Stimulated activated CD4-positive, alpha-beta T cell treated with anti-CD3 and anti-CD28 coated beads, Interleukin-4, amount 100 ng/mL, for 48 hours (primary cell): ENCODE measurements at places on chromosomes 6 and 20.

DNA sequence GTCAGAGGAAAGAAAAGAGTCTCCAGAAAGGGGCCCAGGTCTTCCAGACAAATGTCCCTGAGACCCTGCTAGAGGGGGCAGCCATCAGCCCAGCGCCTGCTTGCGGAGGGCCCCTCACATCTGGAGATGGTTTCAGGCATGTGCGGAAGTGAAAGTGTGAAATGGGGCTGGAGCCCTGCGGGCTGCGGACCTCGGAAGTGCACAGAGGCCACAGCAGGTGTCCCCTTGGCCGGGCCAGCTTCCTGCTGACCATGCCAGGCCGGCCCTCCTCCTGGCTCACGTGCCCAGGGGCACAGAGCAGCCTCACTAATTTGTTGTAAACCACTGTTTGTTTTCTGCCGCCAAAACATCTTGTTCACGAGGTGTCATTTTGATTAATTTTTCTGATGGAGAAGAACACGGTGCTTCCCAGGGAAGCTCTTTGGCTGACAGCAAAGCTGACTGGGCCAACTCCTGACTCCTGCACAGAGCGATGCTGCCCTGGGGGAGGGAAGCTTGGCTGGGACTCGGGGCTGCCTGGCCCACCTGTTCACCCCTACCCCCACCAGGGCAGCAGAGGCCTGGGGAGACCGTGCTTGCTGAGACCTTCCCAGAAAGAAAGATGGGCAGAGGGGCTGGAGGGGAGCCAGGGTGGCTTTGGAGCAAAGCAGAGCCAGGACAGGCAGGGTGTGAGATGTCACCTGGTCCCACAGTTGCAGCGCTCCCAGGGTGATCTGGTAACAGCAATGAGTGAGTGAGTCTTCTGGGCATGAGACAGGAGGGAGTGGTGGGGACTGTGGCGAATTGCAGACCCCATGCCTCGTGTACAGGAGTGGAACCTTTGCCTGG, 54.2 kb downstream of the BCAS4 start:
- no peak for DNase-seq

- DNase-seq, result no peak
Observed at GRCh38 chr6:75124983-75125382, 80.9 kb downstream of the COL12A1 start.

DNA sequence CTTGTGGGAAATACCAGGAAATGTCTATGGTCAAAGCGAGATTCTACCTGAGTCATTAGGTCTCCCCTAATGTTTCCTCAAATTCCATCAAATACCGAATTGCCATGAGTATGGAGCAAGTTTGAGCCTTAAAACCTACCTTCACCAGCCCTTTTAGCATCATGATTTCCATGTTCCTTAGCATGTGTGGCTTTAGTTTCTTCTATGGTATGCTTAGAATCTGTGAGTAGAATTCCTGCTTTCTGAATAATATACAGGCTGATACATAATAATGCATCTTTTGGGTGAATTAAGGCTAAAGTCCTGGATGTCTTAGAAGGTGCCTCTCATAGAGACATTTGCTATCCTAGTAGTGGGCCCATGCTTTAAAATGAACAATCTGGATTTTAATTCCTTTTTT, 32.0 kb downstream of the TSPYL4 start:
- DNase-seq, result no peak

GRCh38 chr6:42742116-42742894, 3.6 kb downstream of the TBCC start:
- no peak for DNase-seq

DNA sequence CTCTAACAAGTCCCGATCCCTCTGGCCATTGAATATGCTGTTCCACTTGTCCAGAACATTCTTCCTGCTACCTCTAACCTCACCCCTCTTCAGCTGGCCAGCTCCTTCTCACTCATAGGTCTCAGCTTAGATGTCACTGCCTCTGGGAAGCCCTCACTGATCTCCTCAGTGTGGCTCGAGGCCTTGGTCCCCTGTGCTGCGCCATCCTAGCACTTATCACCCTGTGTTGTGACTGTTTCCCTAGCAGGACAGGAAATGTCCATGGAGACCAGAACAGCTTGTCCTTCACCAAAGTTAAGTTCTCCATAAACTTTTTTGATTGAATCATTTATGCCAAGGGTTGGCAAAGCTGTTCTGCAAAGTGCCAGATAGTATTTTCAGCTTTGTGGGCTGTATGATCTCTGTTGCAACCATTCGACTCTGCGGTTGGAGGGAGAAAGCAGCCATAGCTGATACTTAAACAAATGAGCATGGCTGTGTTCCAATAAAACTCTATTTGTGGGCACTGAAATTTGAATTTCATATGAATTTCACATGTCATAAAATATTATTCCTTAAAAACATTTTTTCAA, 6.5 kb upstream of the BNIP5 start:
- DNase-seq, result no peak

GRCh38 chr6:106143665-106144064, 57.5 kb downstream of the PRDM1 start:
- no peak for DNase-seq

GRCh38 chr20:53226826-53227225, 254.7 kb downstream of the TSHZ2 start:
- DNase-seq, result no peak

- DNase-seq, result no peak
Observed at GRCh38 chr20:20731945-20732296, 19.5 kb upstream of the RALGAPA2 start.

DNA sequence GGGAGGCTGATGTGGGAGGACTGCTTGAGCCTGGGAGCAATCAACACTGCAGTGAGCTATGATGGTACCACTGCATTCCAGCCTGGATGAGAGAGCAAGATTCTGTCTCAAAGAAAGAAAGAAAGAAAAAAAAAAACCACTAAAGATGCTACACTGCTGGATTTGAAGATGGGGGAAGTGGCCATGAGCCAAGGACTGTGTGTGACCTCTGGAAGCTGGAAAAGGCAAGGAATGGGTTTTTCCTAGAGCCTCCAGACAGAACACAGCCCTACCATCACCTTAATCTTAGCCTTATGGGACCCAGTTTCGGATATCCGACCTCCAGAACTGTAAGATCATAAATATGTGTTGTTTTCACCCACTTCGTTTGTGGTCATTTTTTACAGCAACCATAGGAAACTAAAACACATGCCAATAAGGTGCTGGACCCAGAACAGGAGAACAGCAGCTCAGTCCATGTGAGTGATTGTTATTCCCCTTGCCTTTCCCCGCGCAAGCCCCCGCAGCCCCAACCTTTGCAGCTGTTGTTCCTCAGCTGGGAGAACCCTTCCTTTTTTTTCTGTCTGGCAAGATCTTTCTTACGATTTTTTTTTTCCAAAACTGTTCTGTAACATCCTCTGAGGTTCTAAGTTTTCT, 11.1 kb upstream of the VAPB start:
- DNase-seq, result no peak

DNA sequence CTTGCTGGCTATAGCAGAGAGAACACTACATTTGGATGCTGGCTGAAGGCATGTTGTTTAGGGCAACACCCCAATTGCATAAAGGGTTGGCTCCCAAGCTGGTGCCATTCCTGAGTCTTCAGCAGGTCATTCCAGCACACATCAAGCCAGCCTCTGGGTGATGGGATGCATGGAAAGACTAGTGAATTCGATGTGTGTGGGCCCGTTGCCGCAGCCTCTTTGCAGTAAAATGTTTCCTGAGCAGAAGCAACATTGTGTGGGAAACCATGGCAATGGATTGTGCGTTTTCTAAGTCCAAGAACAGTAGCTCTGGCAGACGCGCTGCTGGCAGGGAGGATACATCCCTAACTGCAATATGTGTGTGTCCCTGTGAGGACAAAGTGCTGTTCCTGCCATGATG, 142.4 kb upstream of the SLC24A3 start:
- no peak for DNase-seq

DNA sequence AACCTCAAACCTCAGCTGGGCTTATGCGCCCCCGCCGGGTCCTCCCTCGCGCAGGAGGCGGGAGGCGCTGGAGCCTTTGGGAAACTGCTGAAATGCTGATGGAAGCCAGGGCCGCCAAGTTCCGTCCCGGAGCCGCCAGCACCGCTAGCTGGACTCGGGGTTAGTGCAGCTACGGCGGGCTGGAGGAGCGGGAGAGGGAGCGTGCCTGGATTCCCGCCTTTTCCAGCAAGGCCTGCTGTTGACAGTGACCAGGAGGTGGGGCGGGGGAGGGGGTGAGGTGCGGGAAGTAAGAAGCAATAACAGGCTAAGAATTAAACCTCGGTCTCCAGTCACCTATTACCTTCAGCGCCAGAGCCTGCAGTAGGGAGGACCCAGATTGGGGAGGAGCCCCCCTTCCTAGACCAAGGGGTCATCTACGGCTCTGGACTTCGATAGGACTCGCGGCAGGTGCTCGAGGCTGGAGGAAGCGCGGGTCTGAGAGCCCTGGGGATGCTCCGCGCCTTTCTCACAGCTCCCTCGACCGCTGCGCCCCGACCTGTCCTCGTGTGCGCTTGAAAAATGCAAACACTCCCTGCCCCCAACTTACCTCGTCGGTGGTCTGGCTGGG, 20.5 kb downstream of the COL9A1 start:
- no peak for DNase-seq

DNA sequence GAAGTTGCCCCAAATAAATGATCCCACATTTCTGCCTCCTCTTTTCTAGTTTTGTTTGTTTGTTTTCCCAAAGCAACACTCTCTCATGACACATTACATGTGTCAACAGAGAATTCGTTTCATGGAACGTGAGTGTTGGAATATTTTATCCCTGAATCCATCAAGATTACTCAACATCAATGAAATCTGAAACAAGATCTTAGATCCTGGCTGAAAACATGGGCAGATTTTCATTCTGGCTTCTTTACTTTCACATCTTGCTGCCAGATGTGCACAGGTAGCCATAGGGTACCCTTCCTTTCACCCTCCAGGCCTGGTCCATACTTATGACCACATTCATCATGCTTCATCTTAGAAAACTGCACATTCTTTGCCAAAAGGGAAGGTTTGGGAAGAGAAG, 347.0 kb downstream of the DOK5 start:
- no peak for DNase-seq

GRCh38 chr6:44110005-44110676, 17.1 kb downstream of the MRPL14 start:
- DNase-seq, result no peak

DNA sequence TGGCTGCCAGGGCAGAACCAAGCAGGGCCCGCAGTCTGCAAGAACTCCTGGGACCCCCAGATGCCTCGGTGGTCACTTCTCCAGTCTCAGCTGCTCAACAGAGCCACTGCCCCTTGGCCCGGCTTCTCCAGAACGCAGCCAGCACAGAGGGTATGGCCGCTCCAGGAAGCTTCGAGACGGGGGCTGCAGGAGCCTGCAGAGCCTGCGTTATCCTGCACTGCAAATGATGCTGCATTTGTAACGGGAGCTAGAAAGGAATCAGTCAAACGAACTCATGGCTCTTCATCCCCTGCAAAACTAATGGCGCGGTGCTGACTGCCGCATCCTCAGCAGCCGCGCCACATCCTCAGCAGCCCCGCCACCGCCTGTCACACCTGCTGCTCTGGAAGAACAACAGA, 254.9 kb downstream of the TAF4 start:
- no peak for DNase-seq

DNA sequence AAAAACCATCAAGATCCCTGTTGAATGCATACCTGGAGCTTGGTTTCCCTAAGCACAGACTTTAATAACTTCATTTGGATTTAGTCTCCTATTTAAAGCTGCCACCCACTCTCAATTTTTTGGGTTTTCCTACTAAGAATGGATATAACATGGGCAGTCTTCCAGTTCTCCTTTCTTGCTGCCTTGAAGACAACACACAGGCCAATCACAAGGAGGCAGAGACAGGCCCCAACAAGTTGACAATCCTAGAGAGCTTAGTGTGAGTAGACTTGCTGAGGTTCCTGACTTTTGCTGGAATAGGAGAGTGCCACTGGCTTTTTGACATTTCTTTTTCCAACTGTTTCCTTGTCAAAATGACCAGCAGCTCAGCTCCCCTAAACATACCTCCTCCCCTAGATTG, 112.3 kb upstream of the ESR1 start:
- DNase-seq, result no peak

DNA sequence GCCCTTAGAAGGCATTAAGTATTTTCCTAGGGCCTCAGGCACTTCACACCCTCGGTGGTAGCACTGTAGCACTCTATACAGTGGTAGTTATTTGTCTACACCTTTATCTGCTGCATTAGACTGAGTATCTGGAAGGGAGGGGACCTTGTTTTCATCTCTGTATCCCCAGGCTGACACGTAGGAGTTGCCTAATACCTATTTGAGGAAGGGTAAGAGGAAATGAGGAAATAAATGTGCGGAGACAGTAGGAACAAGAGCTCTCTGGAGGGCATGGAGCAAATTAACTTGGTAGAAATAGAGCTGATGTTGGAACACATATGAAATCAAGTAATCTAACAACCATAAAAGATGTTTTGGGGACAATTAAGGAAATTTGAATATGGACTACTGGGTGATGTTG, 3.9 kb downstream of the CNPY3 start:
- no peak for DNase-seq

DNA sequence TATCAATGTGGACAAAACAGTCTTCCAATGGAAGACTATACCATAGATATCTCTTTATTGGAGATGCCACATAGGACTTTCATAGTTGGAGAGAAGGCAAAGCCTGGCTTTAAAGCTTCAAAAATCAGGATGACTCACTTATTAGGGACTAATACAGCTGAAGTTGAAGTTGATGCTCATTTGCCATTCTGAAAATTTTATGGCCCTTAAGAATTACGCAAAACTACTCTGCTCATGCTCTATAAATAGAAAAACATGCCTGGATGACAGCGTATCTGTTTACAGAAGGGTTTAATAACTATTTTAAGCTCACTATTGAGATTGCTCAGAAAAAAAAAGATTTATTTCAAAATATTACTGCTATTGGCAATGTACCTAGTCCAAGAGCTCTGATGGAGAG, 155.5 kb upstream of the DST start:
- no peak for DNase-seq

DNA sequence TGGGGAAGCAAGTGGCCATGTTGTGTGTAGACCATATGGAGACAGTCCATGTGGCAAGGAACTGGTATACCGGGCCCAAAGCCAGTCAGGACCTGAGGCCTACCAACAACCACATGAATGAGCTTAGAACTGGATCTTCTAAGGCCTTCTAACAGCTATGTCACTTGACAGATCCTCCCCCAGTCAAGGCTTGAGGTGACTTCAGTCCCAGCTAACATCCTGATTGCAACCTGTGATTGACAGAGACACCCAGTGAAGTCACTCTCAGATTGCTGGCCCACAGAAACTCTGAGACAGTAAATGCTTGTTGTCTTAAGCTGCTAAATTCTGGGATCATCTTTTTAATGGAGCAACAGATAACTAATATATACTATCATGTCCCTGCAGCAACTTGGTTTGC, 32.9 kb downstream of the AHI1 start:
- no peak for DNase-seq

- DNase-seq, result no peak
Observed at GRCh38 chr6:17161076-17161475, 59.2 kb downstream of the STMND1 start.

DNA sequence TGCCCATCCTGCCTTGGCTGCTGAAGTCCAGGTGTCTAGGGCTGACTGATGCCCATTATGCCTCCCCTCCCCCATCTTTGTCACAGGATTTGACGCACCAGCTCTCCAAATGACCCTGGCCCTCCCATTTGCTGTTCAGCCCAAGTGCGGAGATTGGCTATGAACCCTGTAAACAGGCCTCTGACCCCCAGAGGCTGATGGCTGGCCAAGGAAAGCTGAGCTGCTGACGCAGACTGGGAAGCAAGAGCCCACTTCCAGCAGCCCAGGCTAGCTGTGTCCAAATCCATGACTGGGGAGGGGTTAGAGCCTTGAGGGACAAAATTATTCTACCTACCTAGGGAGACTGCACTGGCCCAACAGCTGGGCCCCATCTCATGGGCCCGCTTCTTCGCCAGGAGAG, 797 bp upstream of the GNRH2 start:
- DNase-seq, result no peak

- DNase-seq, result no peak
Observed at GRCh38 chr20:63765902-63766301, 26.3 kb downstream of the SLC2A4RG start.
